ENCODE measurements at places on chromosomes 2 and 18.
A peak's percentile ranks its signal among the peaks of the same experiment; 100 is the strongest.

GRCh38 chr2:128026448-128027277, 1.2 kb downstream of the SAP130 start:
- DNase-seq = peak; percentile 4

DNA sequence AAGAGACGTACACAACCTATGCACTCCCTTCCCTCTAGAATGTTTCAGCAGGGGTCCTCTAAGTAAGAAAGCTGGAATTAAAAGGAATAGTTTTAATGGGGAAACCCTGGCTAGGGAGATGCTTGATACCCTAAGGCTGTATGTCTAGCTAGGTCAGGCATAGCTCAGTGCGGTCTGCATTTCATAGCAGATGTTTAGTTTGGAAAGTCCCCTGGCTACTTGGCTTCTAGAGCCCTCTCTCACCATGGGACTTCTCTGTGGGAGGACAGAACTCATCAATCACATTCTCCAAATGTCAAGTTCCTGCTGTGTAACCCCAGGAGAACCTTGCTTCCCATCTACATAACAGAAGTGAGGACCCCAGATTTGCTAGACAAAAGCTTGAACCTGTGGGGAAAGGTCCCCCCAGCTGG, 24.1 kb upstream of the ANXA4 start:
- no peak for DNase-seq

DNA sequence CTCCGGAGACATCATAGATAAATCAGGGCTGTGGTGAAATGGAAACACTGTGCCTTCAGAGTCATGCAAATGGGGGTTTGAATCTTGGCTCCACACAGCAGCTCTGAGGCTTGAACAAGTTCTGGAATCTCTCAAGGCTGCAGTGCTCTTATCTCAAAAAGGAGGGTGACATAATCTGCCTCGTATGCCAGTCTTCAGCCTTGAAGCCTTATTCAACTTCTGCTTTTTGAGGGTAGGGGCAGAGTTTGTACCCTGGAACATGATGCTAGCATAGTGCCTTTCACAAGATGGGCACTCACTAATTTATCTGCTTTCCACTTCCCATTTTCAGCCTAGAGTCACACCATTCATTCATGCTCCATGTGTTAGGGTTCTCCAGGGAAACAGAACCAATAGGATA, 42.3 kb downstream of the GATA6 start:
- DNase-seq = no peak

GRCh38 chr18:48569915-48570264, 31.1 kb downstream of the CTIF start:
- DNase-seq = no peak

GRCh38 chr18:10010611-10011015, 96.8 kb downstream of the VAPA start:
- no peak for DNase-seq

DNA sequence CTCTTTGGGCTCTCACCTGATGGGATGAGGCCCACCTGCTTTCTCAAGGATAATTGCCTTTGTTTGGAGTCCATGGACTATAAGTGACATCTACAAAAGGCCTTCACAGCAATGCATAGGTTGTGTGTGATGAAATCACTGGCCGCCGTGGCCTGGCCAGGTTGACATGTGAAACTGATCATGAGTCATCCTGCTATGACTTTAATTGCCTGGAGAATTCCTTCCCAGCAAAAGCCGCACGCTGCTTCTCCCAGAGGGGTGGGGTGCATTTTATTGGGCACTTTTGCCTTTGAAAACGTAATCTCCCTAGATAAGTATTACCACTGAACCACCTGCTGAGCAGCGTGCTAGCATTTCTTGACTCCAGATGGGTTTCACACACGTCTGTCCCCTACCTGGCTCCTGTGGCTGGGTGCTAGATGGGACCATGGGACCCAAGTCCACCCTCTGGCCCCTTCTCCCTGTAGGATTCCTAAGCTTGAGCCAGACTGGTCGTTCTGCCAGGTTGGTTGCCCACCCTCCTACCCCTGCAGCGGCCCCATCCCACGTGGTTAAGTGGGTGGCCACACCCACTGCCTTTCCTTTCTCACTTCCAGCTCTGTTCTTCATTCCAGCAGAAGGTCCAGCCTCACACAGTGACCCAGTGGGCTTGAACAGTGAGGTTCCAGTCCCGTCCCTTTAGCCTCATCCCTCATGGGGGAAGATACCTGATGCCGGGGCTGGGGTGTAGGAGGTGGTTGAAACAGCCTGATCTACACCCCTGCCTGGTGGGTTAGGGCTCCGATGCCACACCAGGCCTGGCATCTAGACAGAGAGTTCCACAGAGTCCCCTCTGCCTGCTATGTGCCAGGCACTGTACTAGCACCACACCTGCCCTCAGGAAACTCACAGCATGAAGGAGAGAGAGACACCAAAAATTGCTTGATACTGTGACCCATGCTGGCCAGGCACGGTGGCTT, 89.6 kb downstream of the GBX2 start:
- no peak for DNase-seq

DNA sequence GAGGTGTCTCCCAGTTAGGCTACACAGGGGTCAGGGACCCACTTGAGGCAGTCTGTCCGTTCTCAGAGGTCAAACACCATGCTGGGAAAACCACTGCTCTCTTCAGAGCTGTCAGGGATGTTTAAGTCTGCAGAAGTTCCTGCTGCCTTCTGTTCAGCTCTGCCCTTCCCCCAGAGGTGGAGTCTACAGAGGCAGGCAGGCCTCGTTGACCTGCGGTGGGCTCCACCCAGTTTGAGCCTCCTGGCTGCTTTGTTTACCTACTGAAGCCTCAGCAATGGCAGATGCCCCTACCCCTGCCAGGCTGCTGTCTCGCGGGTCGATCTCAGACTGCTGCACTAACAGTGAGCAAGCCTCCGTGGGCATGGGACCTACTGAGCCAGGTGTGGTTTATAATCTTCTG, 346.3 kb downstream of the CELF4 start:
- DNase-seq = no peak

- DNase-seq = no peak
Observed at GRCh38 chr18:37309059-37309458, 256.5 kb downstream of the CELF4 start.

DNA sequence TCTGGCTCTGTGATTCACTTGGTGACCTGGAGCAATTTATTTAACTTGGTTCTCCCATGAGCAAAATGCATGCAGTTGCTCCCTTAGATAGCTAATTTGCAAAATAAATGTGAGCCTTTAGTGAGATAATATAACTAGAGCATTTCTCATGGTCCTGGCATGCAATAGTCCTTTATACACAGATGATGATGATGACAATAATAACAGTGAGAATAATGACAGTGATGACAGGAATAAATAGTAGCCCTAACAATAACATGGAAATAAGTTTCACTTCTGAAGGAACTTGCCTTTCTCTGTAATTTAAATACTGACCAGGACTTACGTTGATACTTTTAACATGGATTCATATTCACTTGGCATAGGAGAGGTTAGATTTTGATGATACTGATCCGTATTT, 49.2 kb downstream of the LPIN1 start:
- no peak for DNase-seq

DNA sequence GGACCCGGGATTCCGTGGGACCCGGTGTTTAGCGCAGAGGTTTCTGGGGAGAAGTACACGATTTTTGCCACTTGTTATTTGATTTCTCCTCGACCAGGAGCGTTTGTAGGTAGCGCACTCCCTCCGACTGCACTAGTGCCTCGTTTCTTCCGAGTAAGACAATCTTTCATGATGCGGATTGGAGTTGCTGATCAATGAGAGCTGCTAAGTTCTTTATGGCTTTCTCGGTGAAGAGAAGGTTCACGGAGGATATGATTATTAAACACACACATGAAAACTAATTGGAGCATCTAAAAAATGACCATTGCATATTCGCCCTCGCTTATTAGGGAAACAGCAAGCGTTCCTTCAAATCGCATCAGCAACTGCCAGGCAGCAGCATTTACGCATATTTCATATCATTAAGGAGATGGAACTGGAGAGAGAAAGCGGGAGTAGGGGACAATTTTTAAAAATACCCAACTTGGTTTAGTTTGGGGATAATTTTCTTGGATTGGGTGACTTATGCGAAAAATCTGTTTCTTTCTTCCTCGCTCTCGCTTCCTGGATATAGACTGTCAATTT, 616 bp downstream of the EML6 start:
- DNase-seq = peak; percentile 47

DNA sequence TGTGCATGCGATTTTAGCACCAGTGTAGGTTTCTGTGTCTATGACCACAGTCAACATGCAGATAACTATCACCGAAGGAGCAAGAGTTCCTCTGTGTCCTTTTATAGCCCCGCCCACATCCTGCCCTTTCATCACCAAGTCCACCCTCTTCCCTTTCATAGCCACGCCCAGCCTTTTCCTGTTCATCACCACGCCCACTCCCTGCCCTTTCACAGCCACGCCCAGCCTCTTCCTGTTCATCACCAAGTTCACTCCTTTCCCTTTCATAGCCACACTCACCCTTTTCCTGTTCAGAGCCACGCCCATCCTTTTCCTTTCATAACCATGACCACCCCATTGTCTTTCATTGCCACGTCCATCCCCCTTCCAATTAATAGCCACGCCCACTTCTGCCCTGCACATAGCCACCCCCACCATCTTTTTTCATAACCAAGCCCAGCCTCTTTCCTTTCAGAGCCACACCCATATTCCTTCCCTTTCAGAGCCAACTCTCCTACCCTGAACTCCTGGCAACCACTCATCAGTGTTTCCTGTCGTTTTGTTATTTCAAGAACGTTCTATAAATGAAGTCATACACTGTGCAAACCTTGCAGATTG, 273.9 kb downstream of the MYT1L start:
- DNase-seq = peak; percentile 90

DNA sequence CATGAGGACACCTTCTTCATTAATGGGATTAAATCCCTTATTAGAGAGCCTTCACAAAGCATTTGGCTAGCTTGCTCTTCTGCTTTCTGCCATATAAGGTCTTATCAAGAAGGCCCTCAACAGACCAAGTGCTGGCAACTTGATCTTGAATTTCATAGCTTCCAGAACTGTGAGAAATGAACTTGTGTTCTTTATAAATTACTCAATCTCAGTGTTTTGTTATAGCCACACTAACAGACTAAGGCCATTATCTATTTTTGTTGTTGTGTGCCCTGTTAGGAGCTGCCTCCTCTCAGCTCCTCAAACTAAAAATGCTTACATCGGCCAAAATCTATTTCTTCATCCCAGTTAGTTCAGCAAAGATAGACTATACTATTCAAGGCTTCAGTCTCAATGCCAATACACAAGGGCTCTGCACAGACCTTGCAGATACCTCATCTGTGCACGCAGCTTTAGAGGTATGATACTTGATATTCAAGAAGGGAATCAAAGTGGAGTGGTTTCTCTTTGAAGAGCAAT, 182.9 kb downstream of the GPD2 start:
- DNase-seq = no peak

DNA sequence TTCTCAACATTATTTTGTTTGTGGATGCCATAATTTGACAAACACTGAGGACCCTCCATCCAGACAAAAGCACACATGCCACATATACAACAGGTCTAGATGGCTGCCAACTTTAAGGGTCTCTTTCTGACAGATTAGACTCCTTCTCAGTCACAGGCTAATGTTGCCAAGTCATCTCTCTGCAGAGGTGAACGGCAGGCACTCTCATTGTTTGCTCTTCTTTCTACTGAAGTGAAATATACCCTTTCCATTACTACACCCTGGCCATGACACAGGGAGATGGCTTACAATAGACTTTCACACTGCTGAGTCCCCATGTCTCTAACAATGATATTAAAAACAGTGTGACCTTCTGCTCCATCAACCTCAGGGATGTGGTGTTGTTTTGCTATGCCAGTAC, 47.5 kb upstream of the ZNF397 start:
- no peak for DNase-seq
